ENCODE measurements at places on chromosomes 1 and 21.
A peak's percentile ranks its signal among the peaks of the same experiment; 100 is the strongest.

- peak; percentile 94 for DNase-seq
These were observed 72.5 kb upstream of the TNFSF18 start for GRCh38 chr1:173122958-173123852.

DNA sequence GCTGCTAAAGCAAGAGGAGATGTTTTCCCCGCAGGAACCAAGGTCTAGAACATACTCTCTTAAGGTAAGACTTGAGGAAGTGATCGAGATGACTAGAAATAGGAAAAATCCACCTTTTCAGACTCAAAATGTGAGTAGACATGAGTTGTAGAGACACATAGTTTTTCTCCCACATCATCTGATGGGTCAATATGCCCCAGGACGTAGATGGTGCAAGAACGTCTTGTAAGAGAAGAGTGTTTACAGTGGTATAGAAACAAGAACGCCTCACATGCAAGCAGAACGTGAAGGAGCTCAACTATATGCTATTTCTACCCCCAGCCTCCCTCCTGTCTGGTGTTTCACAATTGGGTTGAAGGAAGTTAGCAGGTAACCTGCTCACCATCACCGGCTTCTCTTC is 144.0 kb upstream of the BACE2 start:
- peak; percentile 28 for DNase-seq

DNA sequence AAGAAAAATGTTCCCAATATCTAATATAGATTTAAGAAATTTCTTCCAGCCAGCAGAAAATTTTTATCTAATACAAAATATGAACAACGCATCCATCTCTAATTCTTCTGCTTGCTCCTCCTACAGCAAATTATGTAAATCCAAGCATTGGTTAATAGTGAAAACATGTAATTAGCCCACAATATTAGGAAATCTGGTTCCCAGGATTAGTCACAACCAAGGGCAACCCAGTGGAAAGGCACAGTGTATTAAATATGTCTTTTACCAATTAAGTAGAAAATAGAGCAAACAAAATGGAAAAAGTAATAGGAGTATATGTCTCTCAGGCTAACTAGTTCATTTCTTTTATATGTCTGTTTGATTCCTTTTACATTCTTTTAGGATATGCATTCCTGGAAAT is 59.4 kb upstream of the IFI44L start:
- peak; percentile 37 for DNase-seq

DNA sequence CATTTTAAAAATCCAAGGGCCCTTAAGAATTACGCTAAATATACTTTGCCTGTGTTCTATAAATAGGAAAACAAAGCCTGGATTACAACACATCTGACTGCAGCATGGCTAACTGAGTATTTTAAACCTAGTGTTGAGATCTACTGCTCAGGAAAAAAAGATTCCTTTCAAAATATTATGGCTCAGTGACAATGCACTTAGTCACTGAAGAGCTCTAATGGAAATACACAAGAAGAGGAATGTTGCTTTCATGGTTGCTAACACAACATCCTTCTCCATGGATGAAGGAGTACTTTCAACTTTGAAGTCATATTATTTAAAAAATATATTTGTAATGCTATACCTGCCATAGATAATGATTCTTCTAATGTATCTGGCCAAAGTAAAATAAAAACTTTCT is 248.3 kb upstream of the NEGR1 start:
- no peak for DNase-seq

DNA sequence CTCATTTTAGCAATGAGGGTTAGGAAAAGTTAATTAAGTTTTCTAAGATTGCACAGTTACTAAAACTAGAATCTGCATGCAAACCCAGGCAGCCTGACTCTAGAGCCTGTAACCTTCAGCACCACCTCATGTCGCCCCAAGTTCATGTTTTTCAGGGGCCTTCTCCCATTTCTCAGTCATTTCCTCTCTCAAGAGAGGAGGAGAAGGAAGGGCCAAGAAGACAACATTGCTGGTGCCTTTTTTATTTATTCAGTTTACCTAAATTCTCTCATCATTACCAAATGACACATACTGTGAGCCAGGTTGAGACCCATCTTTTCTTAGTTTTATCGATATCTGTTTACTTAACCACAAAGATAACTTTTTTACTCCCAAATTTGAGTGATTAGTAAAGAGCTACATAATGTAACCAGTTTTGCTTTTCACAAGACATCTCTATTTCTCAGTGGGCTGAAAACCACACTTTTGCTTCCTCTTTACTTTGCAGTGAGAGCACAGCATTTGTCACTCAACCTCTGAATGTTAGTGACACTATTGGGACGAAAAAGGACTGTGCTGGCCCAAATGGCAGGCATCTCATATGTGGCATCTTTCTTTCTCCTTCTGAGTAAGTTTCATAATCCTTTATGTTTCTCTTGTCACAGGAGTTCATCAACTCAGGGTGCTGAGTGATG is at the start of gene CD101:
CD101 (plus strand) TSS at position 507 of the 674 bp plus-strand sequence; CDS start at position 565, 58 bp downstream.
- DNase-seq: no peak

- no peak for DNase-seq
These were observed 361.7 kb upstream of the SGIP1 start for GRCh38 chr1:66172272-66172671.

DNA sequence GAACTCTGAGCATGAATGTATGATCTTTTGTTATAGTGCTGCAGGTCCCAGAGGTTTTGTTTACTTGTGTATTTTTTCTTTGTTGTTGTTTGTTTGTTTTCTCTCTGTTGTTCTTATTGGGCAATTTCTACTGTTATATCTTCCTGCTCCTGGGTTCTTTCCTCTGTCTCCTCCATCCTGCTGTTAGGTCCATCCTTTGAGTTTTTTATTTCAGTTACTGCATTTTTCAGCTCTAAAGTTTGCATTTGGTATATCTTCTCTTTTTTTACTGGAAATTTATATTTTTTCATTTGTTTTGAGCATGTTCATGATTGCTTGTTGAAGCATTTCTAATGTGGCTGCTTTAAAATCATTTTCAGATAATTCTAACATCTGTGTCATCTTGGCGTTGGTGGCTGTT is 9.9 kb downstream of the TRPM2 start:
- no peak for DNase-seq

- no peak for DNase-seq
These were observed 413.0 kb downstream of the DPYD start for GRCh38 chr1:97507863-97508262.

DNA sequence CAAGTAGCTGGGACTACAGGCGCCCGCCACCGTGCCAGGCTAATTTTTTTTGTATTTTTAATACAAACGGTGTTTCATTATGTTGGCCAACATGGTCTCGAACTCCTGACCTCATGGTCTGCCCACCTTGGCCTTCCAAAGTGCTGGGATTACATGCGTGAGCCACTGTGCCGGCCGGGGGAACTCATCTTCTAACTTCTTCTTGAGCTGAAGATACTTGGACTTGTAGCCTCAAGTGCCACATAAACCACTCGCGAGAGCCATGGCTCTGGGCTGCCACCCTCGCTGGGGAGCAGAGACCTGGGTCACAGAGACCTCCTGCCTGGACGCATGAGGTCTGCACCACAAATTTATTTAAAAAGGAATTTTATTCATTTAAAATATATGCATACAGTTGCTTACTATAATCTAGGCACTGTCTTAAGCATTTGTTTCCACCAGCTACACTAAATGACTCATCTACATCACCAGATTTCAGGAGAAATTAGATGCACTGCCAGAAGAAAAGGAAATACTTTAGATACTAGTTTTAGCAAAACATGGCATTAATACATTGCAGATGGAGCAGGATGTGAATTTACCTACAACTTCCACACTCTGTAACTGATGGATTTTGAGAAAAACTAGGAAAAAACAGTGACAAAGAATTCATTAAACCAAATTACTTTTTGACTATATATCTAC is 29.9 kb upstream of the PUM1 start:
- DNase-seq: peak; percentile 25

- DNase-seq: no peak
These were observed 9.2 kb upstream of the CHAF1B start for GRCh38 chr21:36375994-36376393.

- no peak for DNase-seq
These were observed 4.1 kb downstream of the CDC42BPA start for GRCh38 chr1:227314014-227314848.

- DNase-seq: peak; percentile 96
These were observed 197.6 kb upstream of the DMRTA2 start for GRCh38 chr1:50620680-50621329.

DNA sequence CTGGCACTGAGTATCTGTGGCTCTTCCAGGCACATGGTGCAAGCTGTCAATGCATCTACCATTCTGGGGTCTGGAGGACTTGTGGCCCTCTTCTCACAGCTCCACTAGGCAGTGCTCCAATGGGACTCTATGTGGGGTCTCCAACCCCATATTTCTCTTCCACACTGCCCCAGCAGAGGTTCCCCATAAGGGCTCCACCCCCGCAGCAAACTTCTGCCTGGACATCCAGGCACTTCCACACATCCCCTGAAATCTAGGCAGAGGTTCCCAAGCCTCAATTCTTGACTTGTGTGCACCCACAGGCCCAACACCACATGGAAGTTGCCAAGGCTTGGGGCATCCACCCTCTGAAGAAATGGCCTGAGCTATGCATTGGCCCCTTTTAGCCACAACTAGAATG is 18.8 kb downstream of the ODF2L start:
- no peak for DNase-seq

DNA sequence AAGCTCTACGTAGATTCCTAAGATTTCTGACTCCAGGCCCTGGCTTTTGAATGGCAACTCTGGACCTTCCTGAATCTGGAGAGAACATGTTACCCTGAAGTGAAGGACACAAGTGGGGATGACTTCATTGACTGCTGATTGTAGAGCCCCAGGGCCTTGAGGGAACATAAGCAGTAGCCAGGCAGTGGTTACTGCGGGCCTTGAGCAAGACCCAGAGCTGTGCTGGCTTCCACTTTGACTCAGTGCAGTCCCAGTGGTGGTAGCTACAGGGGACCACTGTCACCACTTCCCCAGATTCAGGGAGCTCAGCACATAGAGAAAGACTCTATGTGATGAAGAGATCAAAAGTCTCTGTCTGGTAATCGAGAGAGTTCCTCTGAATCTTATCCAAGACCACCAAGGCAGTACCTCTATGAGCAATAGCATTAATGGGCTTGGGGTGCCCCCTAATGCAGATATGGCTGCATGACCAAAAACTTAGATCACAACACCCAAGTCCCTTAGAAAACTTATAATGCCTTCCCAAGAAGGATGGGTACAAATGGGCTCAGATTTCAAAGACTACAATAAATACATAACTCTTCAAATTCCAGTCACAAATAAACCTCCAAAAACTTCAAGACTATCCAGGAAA is 1278.3 kb downstream of the AMY1C start:
- DNase-seq: no peak

GRCh38 chr1:226649780-226650179 is 89.3 kb downstream of the ITPKB start:
- DNase-seq: peak; percentile 16

- no peak for DNase-seq
These were observed 26.2 kb downstream of the SMG7 start for GRCh38 chr1:183498342-183498991.

- no peak for DNase-seq
These were observed 149.4 kb downstream of the ELAVL4 start for GRCh38 chr1:50257940-50258685.

GRCh38 chr1:243784506-243784905 is 65.5 kb downstream of the AKT3 start:
- DNase-seq: no peak

DNA sequence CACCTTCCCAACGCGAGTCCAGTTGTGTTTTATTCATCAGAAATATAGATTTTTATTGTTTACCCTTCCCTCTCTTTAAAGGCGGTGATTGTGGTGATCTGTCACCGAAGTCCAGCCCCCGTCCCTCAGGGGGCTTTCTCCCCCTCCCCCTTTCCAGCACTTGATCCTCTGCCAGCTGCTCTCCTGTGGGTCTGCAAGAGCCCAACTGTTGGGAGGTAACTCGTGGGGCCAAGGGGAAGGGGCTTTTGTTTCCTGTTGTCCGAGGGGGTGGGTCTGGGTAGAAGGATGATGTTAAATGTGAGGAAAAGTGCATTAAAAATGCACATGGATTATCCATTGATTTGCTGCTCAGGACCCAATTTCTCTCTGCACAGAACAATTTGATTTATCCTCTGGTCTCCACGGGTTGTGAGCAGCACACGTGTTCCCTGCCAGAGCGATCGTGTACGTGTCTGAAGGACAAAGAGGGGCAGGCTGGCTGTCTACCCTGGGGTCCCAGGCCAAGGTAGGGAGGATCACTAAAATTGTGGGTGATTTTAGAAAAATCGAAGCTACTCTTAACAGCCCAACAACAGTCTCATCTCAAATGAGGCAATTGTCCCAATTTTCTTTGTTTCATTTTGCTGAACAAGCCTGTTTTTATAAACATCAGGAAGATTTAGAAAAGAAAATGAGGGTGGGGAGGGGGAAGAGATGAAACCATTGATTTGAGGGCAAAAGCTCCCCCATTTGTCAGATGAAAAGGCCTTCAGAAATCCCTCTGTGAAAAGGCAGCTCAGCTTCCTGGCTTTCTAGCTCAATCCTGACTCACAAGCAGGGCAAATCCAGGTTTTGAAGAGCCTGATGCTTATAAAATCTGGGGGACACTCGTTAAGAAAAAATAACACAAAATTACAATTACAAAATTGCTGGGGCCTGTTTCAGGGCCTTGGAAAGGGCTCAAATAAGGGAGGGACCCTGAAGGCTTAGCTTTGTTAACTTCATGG is 176.2 kb downstream of the RHOU start:
- no peak for DNase-seq

DNA sequence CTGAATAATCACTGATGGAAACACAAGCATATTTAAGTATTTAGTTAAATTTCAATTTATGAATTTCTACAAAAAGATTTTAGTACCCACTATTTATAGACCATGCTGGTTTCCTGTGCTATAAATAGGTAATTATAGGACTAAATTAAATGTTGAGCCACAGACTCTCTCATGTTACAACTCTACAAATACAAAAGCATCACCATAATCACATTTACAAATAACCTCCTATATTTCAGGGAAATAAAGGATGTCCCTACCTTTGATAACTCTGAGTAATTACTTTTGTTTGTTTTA is 32.6 kb upstream of the CCDC190 start:
- DNase-seq: no peak

GRCh38 chr1:182615468-182616129 is 11.4 kb upstream of the RGS16 start:
- DNase-seq: peak; percentile 11

DNA sequence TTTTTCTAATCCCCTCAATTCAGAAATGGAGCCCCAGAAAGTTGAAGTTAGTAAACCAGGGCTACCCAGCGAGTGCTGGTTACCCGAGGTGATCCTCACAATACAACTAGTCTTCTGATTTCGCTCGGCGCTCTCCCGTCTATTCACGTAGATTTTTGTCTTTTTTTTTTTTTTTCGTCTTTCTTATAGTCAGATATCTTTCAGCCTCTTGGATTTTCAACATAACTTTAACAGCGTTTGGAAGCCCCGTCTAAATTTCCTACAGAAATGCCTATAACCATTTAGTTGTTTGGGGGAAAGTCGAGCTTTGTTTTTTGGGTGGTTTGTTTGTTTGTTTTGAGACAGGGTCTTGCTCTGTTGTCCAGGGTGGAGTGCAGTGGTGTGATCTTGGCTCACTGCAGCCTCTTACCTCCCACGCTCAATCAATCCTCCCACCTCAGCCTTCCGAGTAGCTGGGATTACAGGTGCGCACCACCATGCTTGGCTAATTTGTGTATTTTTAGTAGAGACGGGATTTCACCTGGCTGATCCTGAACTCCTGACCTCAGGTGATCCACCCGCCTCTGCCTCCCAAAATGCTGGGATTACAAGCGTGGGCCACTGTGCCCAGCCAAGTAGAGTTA is 818 bp upstream of the TMEM50B start:
- DNase-seq: no peak

Data from epithelial cell of esophagus (primary cell).